Right lung (tissue), 10 donors: ENCODE measurements at places on chromosomes 7 and 10. TPM values are rescaled to one million over a fixed set of nuclear protein-coding genes. Genes with fewer than 3 reads are reported as not detected.

Gene ABCB4
- polyA plus RNA-seq: 0.79 TPM

GRCh38 chr10:63819753-63820329, 298.6 kb downstream of the REEP3 start:
- peak; percentile 45 for DNase-seq

Gene RASSF4
- 24.6 TPM for polyA plus RNA-seq

- DNase-seq: peak; percentile 20
These were observed 7.8 kb downstream of the PRKAG2 start for GRCh38 chr7:151869109-151869428.

DNA sequence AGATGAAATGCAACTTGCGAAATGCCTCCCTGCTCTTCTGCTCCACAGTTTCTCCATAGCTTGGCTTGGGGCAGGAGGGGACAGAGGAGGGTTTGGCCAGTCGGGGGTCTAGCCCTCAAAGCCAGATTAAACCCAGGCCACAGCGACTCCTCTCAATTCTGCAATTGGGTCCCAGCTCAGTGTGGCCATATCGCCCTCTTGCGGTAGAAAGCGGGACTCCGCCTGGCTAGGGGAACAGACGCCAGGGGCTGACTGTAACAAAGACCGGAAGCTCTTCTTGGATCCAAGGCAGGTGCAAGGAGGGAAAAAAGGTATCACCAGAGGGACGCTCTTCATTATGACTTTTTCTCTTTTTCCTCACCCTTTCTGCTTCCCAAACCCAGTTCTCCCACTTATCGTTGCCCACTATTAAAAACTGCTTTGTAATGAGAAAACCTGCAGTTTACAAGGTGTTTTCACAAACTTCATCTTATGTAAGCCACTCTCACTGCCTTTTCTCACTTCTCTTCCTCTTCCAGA, 36.6 kb upstream of the TNPO3 start:
- DNase-seq: peak; percentile 70

GRCh38 chr10:102850025-102850518, 4.0 kb upstream of the BORCS7 start:
- no peak for DNase-seq

DNA sequence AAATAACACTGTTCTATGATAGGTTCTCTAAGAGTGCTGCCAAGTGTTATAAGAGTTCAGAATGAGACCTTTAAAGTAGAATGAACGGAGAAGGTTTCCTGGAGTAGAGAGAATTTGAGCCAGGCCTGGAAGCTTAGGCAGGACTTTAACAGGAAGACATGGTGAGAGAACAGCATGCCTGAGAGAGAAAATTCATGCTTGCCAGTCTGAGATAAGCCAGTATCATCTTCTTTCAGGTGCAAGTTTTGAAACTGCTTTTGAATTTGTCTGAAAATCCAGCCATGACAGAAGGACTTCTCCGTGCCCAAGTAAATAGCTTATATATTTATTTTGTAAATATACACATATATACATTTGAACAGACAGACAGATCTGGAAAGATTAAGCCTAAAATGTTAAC, 22.1 kb downstream of the ARMC10 start:
- DNase-seq: no peak

DNA sequence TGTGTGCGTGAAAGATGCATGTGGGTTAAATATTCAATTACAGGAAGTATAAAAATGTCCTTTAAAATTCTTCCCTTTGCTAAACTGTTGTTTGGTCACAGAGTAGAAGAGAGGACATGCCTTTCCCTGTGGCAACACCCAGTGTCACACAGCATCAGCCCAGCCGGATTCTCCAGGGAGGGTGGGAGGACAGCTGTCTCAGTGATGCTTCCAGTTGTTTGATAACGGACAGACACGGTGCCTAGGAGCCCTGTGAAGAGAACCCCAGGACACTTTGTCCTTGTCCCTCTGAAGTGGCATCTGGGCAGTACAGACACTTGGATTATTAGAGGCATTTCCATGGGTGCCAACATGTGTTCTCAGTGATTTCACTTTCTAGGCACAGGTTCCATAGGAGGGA, 306.6 kb upstream of the LRGUK start:
- DNase-seq: no peak

Gene NRF1
- 22.4 TPM for polyA plus RNA-seq

Gene GBX1
- polyA plus RNA-seq: not detected

Gene SEMA3E
- polyA plus RNA-seq: 36.3 TPM

- DNase-seq: no peak
These were observed 157.2 kb upstream of the KAT6B start for GRCh38 chr10:74669210-74669609.

- DNase-seq: no peak
These were observed 68.1 kb upstream of the NANOS1 start for GRCh38 chr10:118961436-118961835.

DNA sequence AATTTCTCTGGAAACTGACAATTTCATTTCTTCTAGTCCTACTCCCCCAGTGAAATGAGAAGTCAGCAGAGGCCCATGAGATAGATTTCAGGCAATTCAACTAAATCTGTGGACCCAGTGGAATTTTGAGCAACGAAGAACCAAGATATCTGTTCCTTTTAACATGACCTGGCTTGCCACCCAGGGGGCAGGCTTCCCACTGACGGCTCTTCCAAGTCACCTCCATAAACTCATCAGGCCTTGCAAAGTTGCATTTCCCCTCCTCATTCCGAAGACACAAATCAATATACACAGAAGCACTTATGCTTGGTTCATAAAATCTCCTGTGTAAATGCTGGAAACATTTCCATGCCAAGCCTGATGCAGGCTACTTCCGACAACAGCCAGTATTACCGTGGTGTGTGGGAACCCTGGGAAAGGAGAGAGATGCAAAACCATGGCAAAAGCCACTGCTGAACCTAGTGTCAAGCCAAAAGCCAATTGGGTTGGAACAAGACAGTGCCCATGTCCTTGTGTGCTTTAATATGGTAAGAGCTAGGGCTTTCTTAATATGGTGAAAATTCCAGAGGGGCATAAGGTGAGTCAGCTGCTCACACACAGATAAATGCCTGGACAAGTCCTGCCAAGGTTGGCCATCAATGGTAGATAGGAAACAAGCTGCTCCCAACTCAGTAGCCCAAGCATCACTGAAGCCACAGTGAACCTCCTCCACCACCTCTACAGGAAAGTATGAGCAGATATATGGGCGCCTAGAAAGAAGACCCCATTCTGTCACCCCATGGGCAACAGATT, 1.6 kb downstream of the FRMD4A start:
- DNase-seq: no peak

DNA sequence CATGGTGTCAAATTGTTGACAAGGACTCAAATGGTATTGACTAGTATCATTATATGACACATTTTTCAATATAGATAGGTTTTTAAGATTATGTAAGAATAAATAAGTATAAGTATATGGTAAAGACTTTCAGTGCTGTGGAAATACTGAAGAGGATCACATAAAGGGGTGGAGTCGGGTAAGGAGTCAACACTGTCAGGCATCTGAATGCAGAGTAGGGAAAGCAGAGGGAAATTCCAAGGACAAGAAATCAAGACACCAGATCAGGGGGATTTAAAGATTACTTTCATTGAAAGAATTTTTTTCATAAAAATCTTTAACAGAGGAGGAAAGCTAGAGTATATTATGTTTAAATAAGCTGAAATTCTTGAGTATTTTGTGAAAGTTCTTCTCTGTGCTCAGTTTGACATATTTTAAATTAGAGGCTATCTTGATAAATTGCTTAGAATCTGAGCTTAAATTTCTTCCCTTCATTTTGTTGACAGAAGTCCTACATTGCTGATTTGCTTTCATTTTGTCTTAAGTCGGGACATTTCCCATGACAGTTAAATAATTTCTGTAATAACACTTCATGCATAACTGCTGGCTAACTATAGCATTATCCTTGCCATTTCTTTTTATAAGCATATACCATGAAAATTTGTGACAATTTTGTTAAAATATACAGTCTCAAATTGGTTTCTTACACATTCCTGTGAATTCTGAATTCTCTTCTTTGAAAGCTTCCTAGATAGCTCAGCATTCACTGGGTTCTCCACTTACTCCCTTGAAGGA, 244.3 kb downstream of the PRKG1 start:
- DNase-seq: no peak
